ENCODE measurements at places on chromosomes 12 and 14.
A peak's percentile ranks its signal among the peaks of the same experiment; 100 is the strongest.

DNA sequence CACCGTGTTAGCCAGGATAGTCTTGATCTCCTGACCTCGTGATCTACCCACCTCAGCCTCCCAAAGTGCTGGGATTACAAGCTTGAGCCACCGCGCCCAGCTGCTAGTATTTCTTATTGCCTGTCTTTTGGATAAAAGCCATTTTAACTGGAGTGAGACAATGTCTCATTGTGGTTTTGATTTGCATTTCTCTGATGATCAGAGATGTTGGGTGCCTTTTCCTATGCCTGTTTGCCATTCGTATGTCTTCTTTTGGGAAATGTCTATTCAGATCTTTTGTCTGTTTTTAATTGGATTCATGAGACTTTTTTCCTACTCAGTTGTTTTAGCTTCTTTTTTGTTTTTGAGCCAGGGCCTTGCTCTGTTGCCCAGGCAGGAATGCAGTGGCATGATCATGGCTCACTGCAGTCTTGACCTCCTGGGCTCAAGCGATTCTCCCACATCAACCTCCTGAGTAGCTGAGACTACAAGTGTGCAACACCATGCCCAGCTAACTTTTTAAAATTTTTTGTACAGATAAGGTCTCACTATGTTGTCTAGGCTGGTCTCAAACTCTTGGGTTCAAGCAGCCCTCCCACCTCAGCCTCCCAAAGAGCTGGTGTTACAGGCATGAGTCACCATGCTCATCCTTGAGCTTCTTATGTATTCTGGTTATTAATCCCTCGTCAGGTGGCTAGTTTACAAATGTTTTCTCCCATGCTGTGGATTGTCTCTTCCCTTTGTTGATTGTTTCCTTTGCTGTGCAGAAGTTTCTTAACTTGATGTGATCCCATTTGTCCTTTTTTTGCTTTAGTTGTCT lies 65.9 kb downstream of the ACACB start:
- no peak for DNase-seq

- DNase-seq = no peak
Measured at GRCh38 chr12:64407342-64408223, 3.4 kb downstream of the XPOT start.

DNA sequence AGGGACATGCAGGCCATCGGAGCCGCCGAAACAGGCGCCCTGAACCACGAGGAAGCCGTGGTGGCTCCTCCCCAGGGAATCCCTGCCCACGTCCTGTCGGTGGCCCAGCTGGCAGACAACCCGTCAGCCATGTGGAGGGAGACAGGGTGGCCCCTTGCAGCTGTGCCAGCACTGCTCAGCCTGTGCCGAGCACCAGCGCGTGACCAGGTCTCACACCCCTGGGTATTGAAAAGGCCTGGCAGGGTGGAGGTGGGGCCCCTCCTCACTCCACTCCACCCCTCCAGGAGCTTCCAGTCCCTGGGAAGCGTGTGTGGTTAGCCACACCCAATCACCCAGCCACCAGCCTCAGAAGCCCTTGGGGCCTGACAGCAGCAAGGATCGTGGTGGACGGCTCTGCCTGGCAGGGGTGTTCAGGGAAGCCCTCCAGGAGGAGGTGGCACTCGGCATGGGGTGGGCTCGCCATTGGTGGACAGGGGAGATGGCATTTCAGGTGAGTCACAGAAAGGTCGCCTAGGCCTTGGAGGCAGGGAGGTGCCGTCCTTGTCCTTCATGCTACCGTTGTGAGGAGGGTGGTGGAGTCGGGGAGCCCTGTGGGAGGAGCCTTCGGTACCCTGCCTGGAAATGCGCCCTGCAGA lies 12.3 kb upstream of the DLK1 start:
- no peak for DNase-seq

GRCh38 chr12:110179291-110179690 lies 55.1 kb downstream of the IFT81 start:
- DNase-seq = no peak

DNA sequence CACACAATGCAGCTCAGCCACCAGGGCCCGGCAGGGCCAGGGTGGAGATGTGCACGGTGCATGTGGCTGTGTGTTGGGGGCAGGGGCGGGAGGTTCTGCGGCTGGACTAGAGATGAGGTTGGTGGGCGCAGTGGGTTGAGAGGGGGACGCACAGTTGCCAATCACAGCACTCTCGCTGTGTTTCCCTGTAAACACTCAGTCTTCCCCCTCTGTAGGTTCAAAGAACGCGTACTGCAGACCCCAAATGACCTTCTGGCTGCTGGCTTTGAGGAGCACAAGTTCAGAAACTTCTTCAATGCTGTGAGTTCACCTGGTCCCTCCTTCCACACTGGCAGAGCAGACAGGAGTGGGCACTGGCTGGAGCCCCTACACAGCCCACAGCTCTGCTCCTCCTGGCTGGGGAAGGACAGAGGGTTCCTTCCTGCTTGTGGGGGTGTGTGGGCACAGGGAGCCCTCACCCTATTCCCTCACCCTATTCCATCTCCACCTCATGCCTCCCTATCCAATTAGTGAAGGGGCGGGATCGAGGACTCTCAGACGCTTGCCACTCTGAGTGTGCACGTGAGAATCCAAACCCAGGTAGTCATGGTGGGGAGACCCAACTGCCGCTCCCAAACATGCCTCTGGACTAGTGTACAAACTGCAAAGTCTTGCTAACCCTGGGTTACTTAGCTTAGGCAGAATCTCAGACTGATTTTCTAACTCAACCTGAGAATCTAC lies 17.8 kb downstream of the OTUB2 start:
- no peak for DNase-seq

DNA sequence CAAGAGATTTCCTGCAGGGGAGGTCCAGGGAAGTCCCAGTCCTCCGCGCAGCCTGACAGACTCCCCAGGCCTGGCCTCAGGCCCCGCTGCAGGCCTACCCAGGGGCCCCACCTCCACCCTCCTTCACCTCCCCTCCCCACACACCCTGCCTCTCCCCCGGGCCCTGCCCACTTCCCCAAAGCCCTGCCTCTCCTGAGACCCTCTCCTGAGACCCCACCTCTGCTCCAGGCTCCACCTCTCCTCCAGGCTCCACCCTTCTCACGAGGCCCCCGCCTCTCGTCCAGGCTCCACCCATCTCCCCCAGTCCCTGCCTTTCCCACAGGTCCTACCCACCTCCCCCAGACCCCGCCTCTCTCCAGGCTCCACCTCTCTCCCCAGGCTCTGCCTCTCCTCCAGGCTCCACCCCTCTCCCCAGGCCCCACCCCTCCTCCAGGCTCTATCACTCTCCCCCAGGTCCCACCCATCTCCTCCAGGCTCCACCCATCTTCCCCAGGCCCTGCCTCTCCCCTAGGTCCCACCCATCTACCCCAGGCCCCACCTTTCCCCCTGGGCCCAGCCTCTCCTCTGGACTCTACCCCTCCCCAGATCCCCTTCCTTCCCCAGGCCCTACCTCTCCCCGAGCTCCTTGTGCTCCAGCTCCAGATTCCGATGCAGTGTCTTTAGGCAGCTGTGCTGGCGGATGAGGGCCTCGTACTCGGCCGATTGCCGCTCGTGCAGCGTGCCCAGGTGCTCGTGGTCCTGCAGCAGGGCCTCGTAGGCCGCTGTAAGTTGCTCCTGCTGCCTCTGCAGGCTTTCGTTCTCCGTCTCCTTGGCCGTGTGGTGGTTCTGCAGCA lies 58.8 kb upstream of the GPR68 start:
- peak; percentile 31 for DNase-seq

- no peak for DNase-seq
Measured at GRCh38 chr12:124852911-124853427, 10.7 kb downstream of the SCARB1 start.

DNA sequence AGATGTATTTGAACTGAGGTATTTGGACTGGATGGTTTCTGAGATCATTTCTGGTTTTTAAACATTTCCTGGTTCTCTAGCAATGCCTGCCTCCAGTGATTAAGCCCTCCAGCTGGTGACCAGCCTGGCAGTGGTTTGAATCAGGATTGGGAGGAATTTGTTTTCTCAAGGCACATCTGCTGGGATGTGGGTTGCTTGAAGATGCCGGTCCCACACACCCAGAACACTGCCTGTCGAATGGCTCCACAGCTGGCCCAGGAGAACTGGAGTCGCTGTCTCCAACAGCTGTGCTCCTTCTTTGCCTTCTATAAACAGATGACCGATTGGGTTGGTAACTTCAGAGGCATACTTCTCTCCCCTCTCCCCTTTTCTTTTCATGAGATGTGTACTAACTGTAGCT lies 258.0 kb upstream of the DDHD1 start:
- DNase-seq = no peak

GRCh38 chr12:120013659-120014380 lies 24.8 kb downstream of the BICDL1 start:
- peak; percentile 89 for DNase-seq

GRCh38 chr12:68030248-68030647 lies 41.0 kb downstream of the IFNG-AS1 start:
- no peak for DNase-seq

GRCh38 chr14:64691376-64691775 lies 12.8 kb upstream of the PLEKHG3 start:
- no peak for DNase-seq

- DNase-seq = no peak
Measured at GRCh38 chr14:98470663-98471062, 801.3 kb downstream of the BCL11B start.

DNA sequence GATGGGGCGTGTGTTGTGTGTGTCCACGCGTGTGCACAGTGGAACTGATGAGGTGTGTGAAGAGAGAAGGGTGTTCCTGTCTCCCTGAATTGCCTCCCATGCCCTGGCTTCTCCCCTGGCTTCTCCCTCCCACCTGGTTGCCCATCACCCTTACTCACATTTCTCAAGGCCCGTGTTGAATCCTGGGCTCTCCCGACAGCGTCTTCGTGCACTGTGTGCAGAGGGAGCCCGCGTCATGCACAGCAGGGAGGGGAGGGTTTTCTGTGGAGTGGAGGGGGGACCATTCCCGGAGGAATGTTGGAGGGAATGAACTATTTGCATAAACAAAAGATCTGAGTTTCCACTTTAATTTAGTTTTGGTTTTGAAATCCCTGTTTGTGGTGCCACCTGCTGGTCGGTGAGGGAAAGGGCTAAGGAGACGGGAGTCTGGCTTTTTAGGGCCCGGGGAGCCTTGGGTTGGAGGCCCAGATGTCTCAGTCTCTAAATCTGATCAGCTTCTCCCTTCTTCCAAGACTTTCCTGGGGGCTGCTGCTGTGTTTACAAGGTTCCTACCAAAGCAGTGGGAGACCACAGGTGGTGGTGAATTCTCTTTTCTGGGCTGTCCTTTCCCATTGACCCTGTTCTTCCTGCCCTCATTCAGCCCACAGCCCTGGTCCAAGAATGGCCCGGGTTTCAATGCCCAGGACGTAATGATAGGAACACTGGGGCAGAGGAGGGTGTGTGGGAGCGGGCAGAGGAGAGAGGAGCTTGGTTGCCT lies at the start of gene C1R:
TSS of gene C1R (minus strand) at position 217 of the 757 bp plus-strand sequence. CDS start at position 160, 57 bp downstream.
- DNase-seq = peak; percentile 73

- DNase-seq = peak; percentile 53
Measured at GRCh38 chr12:53299101-53299453, 418 bp upstream of the MYG1 start.

DNA sequence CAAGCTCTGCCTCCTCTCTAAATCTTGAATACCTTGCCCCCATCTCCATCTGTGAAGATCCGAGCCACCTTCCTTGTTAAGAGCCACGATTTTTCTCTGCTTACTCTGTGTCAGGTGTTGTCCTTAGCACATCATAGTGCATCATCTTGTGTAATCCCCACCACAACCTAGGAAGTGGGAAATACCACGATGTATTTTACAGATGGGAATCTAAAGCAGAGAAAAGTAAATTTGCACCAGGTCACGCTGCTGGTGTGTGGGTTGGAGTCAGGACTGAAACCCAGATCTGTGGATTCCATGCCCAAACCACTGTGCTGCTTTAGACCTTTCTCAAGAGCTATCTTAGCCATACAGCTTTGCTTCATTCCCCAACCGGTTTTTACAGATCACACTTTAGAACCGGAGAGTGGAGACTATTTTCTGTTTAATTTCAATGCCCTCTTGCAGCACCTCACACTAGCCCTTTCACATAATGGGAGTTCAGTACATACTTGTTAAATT lies 94.6 kb downstream of the PPM1A start:
- DNase-seq = no peak

DNA sequence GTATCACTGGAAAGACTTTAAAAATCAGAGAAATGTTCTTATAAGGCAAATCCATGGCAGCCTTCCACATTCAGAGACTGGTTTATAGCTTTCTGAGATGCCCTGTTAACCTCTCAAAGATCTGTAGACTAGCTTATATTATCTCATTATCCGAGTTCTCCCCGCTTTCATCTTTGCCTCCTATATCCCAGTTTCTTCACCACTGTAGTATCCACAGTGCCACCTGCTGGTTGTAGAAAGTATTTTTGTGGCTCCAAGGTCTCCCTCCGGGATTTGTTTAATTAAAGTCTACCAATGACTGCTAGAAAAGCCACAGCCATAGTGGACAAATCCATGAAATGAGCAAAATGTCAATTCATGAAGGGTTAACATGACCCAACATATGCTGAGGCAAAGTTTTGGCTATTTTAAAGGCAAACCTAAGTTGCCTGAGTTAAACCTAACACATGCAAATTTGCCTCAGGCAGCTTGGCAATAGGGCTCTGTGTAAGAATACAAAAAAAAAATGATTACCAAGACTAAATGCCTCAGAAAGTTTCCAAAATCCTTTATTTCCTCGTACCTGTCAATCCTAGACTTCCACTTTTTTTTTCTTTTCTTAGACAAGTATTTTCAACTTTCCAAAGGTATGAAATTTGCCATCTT lies 218.8 kb upstream of the BMP4 start:
- DNase-seq = peak; percentile 43

- no peak for DNase-seq
Measured at GRCh38 chr12:9753498-9753897, 7.2 kb downstream of the CD69 start.

- no peak for DNase-seq
Measured at GRCh38 chr12:62606654-62607053, 140.0 kb downstream of the MON2 start.

DNA sequence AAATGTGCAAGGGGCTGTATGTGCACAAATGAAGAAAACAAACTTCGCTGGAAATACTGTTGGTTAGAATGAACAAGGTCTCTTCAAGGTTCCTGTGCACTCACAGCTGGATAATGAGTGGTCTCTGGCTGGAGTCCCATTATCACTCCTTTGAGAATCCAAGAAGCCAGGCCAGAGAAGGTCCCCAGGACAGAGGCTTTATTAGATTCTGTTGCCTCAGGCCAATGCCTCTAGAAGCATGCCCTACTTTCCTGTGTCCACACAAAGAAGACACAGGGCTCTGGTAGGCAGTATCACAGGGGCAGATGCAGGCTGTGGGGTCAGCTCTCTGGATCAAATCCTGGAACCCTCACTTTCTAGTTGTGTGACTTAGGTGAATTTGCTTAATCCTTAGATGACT lies 384.7 kb downstream of the GRIN2B start:
- DNase-seq = no peak

GRCh38 chr12:125028106-125028505 lies 34.7 kb downstream of the BRI3BP start:
- DNase-seq = no peak
